ENCODE measurements at places on chromosomes 3 and 15.

DNA sequence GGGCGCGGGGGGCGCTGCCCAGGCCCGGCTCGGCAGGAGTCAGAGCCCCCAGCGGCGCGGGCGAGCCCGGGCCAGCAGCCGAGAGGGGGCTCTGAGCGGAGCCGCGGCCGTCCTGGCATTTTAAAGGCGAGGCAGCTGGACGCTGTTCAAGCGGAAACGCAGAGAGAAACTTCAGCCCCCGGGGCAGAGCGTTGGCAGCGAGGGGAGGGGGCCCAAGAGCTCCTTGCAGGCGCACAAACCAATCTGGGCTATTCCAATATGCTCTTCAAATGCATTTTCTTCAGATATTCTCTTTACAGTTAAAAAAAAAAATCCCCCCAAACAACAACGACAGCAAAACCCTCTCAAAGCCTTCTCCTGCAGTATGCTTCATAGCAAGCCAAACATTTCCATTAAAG, at the start of gene CTXND1:
Gene CTXND1 (minus strand): TSS at position 93 of the 398 bp plus-strand sequence. CDS start 50,264 bp downstream, outside the sequence.
- H3K4me1 ChIP-seq: no peaks in the 10 kb centered on the region
- H3K4me3 ChIP-seq: no peak within 1 kb of the TSS
- no peak for DNase-seq
- no peaks in the 10 kb centered on the region for H3K36me3 ChIP-seq
- H3K27ac ChIP-seq: no peak within 1 kb of the TSS

GRCh38 chr15:32784581-32784980, 66.8 kb downstream of the GREM1 start:
- H3K27ac ChIP-seq: no peak overlapping the region
- peaks cover 29% of the 10 kb centered on the region for H3K4me1 ChIP-seq
- no peaks in the 10 kb centered on the region for H3K27me3 ChIP-seq
- DNase-seq: peak; percentile 38

- no peaks in the 10 kb centered on the region for H3K4me1 ChIP-seq
- no peak overlapping the region for H3K4me3 ChIP-seq
- H3K36me3 ChIP-seq: no peaks in the 10 kb centered on the region
- H3K27me3 ChIP-seq: no peaks in the 10 kb centered on the region
- DNase-seq: no peak
Observed at GRCh38 chr15:68201879-68202261, 3.3 kb downstream of the CALML4 start.

DNA sequence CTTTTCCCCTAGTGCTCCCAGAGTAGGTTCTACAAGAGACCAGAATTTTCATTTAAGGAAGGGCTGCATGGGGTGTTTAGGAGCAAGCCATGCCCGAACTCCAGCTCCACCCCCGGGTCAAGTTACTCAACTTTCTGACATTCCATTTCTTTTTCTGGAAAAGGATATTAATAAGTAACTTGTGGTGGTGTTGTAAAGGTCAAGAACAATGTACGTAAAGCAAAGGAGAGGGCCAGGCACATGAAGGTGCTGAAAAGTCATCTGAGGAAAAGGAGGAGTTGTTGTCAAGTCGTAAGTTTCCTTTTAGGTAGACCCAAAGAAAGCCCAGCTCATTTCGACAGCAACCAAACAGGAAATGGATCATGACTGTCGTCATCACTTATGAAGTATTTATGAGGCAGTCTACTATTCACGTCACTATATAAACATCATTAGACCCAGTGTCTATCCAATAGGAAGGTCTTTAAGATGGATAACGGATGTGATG, 319.6 kb upstream of the IL12A start:
- H3K27me3 ChIP-seq: no peaks in the 10 kb centered on the region
- no peak overlapping the region for H3K4me3 ChIP-seq
- peaks cover 6% of the 10 kb centered on the region for H3K4me1 ChIP-seq
- DNase-seq: peak; percentile 10
- H3K36me3 ChIP-seq: no peaks in the 10 kb centered on the region

DNA sequence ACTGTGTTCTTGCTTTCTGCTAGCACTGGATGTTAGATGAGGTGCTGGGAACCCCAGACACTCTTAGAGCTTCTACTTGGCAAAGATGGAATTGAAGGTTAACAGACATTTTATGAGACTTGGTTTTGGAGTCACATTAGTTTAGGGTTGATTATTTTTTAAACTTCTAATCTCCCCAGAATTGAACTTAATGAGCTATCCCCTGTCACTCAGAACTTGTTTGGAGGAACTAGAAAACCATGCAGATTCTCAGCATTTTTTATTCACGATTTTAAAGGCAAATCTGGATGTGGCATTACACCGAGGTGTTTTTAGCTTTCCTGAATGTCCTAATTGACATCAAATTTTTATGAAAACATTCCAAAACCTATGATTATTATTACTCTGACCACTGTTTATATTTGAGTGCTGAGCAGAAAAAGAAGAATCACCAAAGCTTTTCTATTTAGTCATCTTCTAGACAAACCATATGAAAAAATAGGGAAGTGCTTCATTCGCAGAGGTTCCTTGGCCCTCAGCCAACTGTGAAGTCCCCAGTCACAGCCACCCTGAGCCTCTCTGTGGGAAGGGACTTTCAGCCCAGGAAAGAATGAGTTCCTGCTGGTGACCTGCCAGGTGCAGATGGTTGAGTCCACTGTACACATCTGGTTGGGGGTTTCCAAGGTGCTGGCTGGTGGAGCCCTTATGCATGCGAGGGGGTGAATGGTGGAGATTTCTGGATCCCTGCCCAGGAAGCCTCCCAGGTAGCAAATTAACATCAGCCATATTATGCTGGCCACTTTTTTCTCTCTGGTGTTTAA, 196.0 kb upstream of the TOPAZ1 start:
- H3K36me3 ChIP-seq: no peaks in the 10 kb centered on the region
- no peak overlapping the region for H3K4me3 ChIP-seq
- H3K27ac ChIP-seq: no peak overlapping the region
- H3K4me1 ChIP-seq: peaks cover 11% of the 10 kb centered on the region
- no peaks in the 10 kb centered on the region for H3K27me3 ChIP-seq

DNA sequence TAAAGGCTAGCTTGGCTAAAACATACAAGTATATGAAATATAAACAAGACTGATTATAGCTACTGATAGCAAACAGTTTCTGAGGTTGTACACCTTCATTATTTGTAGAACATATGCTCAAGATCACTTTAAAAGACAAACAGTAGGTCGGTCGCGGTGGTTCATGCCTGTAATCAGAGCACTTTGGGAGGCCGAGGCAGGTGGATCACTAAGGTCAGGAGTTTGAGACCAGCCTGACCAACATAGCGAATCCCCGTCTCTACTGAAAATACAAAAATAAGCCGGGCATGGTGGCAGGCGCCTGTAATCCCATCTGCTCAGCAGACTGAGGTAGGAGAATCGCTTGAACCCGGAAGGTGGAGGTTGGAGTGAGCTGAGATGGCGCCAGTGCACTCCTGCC, 80.3 kb downstream of the SMARCC1 start:
- no peak overlapping the region for H3K27ac ChIP-seq
- peaks cover 6% of the 10 kb centered on the region for H3K4me1 ChIP-seq
- H3K27me3 ChIP-seq: no peaks in the 10 kb centered on the region
- no peak overlapping the region for H3K4me3 ChIP-seq
- H3K36me3 ChIP-seq: peaks cover 59% of the 10 kb centered on the region
- DNase-seq: no peak

- peaks cover 5% of the 10 kb centered on the region for H3K4me1 ChIP-seq
- H3K36me3 ChIP-seq: no peaks in the 10 kb centered on the region
- no peak overlapping the region for H3K4me3 ChIP-seq
- no peak overlapping the region for H3K27ac ChIP-seq
Observed at GRCh38 chr15:25545017-25545416, 106.2 kb upstream of the UBE3A start.

DNA sequence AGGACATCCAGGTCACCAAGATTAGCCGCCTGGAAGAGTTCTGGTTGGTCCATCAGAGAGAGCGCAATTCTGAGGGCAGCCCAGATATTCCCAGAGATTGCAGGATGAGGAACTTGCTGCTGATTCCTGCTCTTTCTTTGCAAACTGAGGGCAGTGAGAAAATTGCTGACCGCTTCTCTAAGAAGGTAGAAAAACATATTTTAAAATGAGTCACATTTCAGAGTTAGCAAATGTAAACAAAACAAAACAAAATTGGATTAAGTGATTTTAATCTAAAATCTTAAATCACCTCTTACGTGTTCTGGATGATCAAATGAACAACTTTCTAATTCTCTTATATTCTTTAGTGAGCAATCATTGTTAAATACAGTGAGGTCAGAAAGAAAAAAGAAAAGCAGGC, 149.0 kb downstream of the USP13 start:
- no peak for DNase-seq
- no peaks in the 10 kb centered on the region for H3K27me3 ChIP-seq
- no peak overlapping the region for H3K4me3 ChIP-seq
- no peak overlapping the region for H3K27ac ChIP-seq
- H3K4me1 ChIP-seq: no peaks in the 10 kb centered on the region

Measured in PC-3 (cell line).